ENCODE measurements at places on chromosomes 12 and 14.

GRCh38 chr12:57016348-57016747 lies at the start of gene TAC3:
Gene TAC3 (minus strand): TSS chr12:57016529. CDS start chr12:57015797, 732 bp downstream.
- H3K36me3 ChIP-seq: no peaks in the 10 kb centered on the region
- no peak within 1 kb of the TSS for H3K27ac ChIP-seq
- no peak within 1 kb of the TSS for H3K4me3 ChIP-seq

GRCh38 chr12:95349291-95349690 lies 124.7 kb upstream of the METAP2 start:
- no peaks in the 10 kb centered on the region for H3K27me3 ChIP-seq
- no peak overlapping the region for H3K27ac ChIP-seq
- no peak for DNase-seq
- no peaks in the 10 kb centered on the region for H3K4me1 ChIP-seq
- H3K4me3 ChIP-seq: no peak overlapping the region

GRCh38 chr12:131491916-131492490 lies 218.9 kb upstream of the SFSWAP start:
- no peaks in the 10 kb centered on the region for H3K4me1 ChIP-seq
- H3K27ac ChIP-seq: no peak overlapping the region
- no peaks in the 10 kb centered on the region for H3K36me3 ChIP-seq
- no peak for DNase-seq

DNA sequence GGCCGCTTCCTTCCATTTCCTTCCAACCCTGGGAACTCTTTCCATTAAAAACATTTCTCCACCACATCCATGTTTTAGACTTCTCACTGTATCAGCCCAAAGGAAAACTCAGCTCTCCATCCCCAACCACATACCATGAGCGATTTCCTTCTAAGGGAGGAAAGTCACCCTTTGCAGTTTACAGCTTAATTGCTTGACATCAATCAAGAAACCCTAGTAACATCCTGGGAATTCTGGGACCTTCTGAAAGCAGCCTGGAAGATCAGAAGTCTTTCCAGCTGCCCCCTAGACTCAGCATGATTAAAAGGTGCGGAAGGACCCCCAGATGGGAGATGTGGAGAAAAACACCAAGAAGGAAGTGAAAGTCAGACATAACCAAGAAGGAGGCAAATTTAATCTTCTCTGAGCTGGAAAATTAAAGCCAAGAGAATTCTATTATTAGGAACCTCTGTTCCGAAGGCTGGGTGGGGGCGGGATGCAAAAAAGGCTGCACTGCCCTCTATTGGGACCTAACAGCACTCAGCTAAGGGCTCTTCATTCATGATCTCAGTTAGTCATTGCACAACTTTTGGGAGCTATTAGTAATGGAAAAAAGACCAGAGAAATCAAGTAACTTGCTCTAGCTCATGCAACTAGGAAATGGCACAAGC lies 73.3 kb upstream of the PLXNC1 start:
- no peak overlapping the region for H3K4me3 ChIP-seq
- no peaks in the 10 kb centered on the region for H3K4me1 ChIP-seq
- no peak overlapping the region for H3K27ac ChIP-seq
- DNase-seq: no peak
- H3K36me3 ChIP-seq: no peaks in the 10 kb centered on the region
- H3K27me3 ChIP-seq: no peaks in the 10 kb centered on the region

DNA sequence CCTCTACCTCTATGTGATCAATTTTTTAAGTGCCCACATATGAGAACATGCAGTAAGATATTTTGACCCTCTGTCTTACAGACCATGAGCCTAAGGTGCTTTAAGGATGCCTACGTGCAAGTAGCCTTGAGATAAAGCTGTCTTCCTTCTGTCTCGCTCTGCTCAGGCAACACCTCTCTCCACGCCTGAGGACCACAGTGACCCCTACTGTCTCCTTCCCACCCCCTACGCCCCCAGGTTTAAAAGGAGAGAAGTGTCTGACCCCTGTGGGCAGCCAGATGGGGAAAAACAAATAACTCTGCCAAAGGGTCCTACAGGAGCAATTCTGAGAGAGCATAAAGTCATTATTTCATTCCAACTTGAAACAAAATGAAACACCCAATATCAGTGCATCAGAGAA lies 286.4 kb upstream of the TMEM132C start:
- H3K27me3 ChIP-seq: no peaks in the 10 kb centered on the region
- H3K36me3 ChIP-seq: no peaks in the 10 kb centered on the region
- no peak overlapping the region for H3K27ac ChIP-seq
- no peak for DNase-seq

DNA sequence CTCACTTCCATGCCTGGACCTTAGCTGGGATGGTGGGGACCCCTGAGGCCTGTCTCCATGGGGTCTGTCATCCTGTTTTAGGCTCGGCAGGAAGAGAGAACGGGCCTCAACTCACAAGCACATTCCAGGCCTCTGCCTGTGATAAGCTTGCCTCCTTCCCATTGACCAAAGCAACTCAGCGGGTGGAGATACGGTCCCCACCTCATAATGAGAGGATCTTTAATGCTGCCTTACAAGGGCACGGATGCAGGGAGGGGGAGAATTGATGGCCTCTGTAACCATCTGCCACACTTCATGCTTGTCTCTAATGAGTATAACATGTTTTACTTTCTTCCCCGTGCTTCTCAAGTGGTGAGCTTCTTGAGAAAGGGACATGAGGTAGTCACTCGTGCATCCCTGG lies 50.0 kb downstream of the GLT1D1 start:
- no peak for DNase-seq
- H3K27ac ChIP-seq: no peak overlapping the region
- H3K4me3 ChIP-seq: no peak overlapping the region
- no peaks in the 10 kb centered on the region for H3K36me3 ChIP-seq
- no peaks in the 10 kb centered on the region for H3K27me3 ChIP-seq
- no peaks in the 10 kb centered on the region for H3K4me1 ChIP-seq

DNA sequence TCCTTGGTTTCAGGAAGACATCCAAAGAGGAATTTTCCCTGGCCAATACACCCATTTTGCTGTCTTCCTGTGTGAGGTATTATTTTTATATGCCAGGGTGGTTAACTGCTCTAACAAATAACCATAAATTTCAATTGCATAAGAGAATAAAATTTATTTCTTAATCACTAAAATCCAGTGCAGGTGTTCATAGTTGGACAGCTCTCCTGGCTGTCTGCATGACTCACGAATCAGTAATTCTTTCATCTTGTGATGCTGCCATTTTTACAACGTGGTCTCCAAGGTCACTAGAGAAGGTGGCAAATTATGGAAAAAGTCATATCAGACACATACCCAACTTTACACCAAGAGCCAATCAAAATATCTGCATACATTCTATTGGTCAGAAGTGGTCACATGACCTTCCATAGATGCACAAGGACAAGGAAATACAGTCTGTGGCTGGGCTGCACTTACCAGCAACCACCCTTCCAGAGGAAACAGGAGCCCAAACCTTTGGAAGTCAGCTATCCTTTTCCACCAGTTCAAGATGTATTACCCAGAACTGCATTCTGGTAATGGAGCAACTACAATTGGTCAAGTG lies 193.5 kb upstream of the PLEKHG7 start:
- DNase-seq: no peak
- H3K4me1 ChIP-seq: 0 out of 2 replicates have a peak, but pooled peaks cover 4% of the 10 kb centered on the region
- H3K4me3 ChIP-seq: no peak overlapping the region

- no peaks in the 10 kb centered on the region for H3K36me3 ChIP-seq
- peaks cover 39% of the 10 kb centered on the region for H3K27me3 ChIP-seq
- H3K27ac ChIP-seq: no peak overlapping the region
- H3K4me1 ChIP-seq: peaks cover 11% of the 10 kb centered on the region
- no peak for DNase-seq
These were observed 96.1 kb upstream of the ANO4 start for GRCh38 chr12:100698518-100698917.

DNA sequence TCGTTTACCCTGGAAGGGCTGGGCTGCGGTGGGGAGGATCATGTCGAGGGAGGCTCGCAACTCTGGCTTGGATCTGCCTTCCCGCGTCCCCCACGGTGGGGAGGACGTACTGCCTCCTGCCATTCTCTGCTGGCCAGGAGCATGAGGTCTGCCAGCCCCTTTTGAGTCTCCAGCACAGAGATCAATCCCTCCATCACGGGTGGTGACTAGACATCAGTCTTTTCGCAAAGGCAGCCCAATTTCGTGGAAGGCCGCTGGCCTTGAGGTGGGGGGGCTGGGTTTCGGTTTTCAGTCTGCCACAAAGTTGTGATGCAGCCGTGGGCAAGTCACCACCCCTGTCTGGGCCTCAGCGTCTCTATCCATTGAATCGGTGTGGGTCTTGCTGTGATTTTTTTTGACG lies 62.2 kb downstream of the PRMT8 start:
- H3K4me1 ChIP-seq: no peaks in the 10 kb centered on the region
- H3K27me3 ChIP-seq: peaks cover 75% of the 10 kb centered on the region
- no peak overlapping the region for H3K27ac ChIP-seq
- H3K36me3 ChIP-seq: no peaks in the 10 kb centered on the region
- H3K4me3 ChIP-seq: no peak overlapping the region
- no peak for DNase-seq

DNA sequence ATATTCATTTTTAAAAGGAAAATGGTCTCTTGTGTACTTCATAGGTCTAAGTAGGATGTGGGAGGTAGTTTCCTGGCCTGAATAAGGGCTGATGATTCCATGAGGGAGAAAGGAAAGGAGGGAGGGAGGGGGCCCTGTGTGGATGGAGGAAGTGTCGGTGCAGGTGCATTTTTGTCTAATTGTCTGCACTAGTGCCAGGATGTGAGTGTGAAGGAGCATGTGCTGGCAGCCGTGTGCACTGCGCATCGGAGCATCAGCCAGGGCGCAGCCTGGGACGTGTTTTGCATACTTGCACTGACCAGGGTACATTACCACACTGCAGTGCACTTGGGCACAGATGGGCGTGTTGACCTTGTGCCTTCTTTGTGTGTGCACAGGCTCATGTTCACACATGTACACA lies 29.2 kb downstream of the SMUG1 start:
- no peak overlapping the region for H3K27ac ChIP-seq
- no peaks in the 10 kb centered on the region for H3K27me3 ChIP-seq
- peaks cover 6% of the 10 kb centered on the region for H3K4me1 ChIP-seq
- DNase-seq: no peak
- H3K36me3 ChIP-seq: no peaks in the 10 kb centered on the region
- H3K4me3 ChIP-seq: no peak overlapping the region

DNA sequence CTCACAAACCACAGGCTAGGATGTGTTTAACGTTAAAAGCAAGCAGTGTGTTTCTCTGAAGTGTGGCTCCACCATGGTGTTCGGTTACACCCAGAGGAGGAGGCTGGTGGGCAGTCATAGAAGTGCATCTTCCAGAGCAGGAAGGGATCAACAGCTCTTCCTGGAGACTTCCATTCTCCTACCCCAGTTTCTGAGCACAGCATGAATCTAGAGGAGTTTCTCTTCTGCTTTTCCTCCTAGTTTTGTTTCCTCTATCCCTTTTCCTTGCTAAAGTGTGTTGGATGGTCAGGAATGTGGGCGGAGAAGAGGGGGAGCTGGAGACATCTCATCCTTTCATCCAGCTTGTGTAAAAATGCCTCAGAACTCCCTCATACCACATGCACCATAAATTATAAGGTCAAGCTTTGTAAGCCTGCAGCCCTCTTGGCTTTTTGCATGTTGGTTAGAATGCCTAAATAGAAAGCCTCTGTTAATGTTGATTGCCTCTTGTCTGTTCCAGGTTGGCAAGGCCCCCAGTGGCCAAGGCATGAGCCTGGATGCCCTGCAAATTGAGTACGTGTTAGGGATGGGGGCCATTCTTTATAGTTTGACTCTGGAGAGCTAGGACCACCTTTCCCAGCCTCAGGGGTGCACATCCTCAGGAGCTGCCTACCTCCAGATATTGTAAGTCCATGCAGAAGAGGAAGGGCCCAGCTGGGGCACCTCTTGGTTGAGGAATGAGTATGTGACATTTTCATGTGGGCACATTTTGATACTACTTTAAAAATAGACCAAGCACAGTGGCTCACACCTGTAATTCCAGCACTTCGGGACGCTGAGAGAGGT lies 4.0 kb upstream of the CKAP4 start:
- H3K27me3 ChIP-seq: no peaks in the 10 kb centered on the region
- H3K4me3 ChIP-seq: no peak overlapping the region
- peaks cover 24% of the 10 kb centered on the region for H3K4me1 ChIP-seq
- H3K27ac ChIP-seq: no peak overlapping the region
- H3K36me3 ChIP-seq: no peaks in the 10 kb centered on the region
- no peak for DNase-seq

DNA sequence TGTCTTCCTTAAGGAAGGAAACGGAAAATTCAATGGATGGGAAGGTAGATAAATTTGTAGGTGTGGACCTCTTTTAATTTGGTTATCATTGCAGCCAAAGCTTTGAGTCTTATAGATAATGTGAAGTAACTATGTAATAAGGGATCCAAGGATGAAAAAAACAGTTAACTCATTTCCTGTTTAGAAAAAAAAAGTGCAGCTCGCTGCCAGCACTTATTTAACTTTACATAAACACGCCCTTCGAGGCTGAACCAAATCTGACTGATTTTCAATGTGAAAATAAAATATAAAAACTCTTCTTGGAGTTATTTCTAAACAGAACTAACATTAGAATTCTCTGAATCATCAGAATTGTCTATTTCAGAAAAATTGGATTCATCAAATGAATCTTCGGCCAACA lies 7.0 kb downstream of the NUBPL start:
- no peaks in the 10 kb centered on the region for H3K27me3 ChIP-seq
- DNase-seq: no peak
- no peaks in the 10 kb centered on the region for H3K4me1 ChIP-seq
- H3K27ac ChIP-seq: no peak overlapping the region

DNA sequence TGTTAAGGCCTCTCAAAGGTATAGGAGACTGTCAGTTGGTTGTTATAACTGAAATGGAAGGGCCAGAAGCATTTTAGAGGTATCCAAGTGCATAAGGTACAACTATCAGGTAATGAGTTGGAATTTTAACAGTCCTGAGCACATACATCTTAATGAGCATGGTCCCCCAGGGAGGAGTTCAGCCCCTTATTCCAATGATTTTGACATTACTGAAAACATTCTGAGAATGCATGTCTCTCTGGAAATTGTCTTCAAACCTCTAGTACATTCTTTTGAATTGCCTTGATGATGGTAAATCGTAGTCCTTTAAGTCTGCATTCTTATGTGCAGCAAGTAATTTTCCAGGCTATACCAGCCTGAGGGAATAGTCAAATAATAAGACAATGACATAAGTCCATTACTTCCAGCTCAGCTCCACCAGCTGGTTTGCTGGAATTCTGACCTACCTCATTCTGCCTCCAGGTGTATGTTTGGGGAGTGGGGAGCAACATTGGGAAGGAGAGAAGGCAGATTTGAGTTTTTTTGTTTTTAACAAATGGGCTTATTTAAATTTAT lies 239.2 kb downstream of the MSRB3 start:
- H3K36me3 ChIP-seq: no peaks in the 10 kb centered on the region
- no peak overlapping the region for H3K4me3 ChIP-seq
- H3K27ac ChIP-seq: no peak overlapping the region
- no peak for DNase-seq
- H3K4me1 ChIP-seq: no peaks in the 10 kb centered on the region

GRCh38 chr12:49043856-49044258 lies 16.7 kb downstream of the KMT2D start:
- H3K4me1 ChIP-seq: no peaks in the 10 kb centered on the region
- H3K27me3 ChIP-seq: no peaks in the 10 kb centered on the region
- H3K27ac ChIP-seq: no peak overlapping the region

GRCh38 chr12:62044450-62045135 lies 215.6 kb upstream of the USP15 start:
- H3K4me3 ChIP-seq: no peak overlapping the region
- no peak for DNase-seq
- no peak overlapping the region for H3K27ac ChIP-seq
- no peaks in the 10 kb centered on the region for H3K36me3 ChIP-seq
- no peaks in the 10 kb centered on the region for H3K27me3 ChIP-seq

GRCh38 chr14:88189417-88190191 lies 133.5 kb downstream of the KCNK10 start:
- no peaks in the 10 kb centered on the region for H3K27me3 ChIP-seq
- H3K36me3 ChIP-seq: no peaks in the 10 kb centered on the region
- no peak overlapping the region for H3K4me3 ChIP-seq
